ENCODE measurements at places on chromosomes 1 and 21. TPM values are rescaled to one million over a fixed set of nuclear protein-coding genes. Genes with fewer than 3 reads are reported as not detected.

The LCK gene
- not detected for total RNA-seq

The KLF17 gene
- 0.34 TPM for total RNA-seq

The CFHR3 gene
- 0.19 TPM for total RNA-seq

The ASPM gene
- 59.8 TPM for total RNA-seq

The CHD5 gene
- total RNA-seq, result 0.24 TPM

The NSUN4 gene
- 18.7 TPM for total RNA-seq

The PGLYRP4 gene
- total RNA-seq, result not detected

The GPBP1L1 gene
- total RNA-seq, result 114 TPM

Data from A375 (cell line).